ENCODE measurements at places on chromosomes 16 and 17.
A peak's percentile ranks its signal among the peaks of the same experiment; 100 is the strongest.

DNA sequence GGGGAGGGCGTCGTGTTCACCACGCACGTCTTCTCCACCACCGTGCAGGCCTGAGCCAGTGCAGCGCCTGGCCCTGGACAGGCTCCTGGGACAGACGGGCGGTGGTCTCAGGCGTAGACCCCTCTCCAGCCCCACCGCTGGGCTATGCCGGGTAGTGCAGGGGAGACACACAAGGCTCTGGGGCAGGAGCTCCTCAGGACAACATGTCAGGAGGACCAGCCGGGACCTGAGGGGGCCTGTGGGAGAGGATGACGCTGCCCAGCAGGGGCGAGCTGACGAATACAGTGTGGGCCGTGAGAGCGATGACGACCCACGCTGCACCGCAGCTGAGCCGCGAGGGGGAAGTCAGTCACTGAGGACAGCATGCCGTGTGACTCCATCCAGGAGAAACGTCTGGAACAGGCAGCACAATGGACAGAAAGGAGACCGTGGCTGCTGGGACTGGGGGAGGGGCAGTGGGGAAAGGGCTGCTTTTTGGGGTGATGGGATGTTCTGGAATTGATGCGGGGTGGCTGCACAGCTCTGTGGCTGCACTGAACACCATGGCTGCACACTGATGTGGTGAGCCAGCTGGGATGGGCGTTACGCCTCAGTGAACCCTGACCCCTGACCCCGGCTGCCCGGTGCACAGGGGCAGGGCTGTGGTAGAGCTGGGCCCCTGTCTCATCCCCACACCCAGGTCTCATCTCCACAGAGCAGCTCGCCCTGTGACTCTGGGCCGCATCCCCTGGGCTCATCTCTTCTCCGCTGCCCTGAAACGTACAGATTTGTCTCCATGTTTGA, 20.2 kb downstream of the DNASE1 start:
- no peak for ATAC-seq

DNA sequence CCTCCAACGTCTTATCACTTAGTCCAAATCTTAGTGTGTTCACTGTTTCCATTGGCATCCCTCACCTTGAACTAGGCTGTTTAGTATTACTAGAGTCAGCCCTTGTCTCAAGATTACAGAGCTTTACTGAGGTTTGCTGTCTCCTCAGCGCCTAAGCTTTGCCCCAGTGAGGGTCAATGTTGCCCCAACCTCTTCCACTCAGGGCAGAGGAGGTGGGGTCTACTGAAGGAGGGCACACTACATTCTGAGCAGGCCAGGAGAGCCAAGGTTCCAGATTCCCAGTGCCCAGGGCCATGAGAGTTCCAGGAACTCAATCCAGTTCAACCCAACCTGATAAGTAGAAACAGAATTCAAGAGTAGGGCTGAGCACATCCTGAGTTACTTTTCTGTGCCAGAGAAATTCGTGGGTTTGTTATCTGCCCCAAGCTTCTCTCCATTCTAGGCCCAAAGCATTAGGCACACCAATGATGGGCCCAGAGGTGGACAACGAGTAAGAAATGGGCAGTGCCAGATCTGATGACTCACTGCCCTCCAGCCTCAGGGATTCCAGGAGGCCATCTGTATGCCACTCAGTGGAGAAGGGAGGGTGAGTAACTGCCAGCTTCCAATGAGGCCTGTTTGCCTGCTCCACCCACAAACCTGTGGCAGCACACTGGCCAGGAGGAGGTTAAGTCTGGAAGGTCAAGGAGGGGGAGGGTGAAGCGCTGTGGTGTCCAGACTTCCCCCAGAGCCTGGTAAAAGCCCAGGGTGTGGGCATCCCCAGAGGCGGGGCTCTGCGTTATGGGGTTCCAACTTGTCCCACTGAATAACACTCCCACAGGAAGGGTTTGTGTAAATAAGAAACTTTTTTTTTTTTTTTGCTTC, 8.2 kb downstream of the TUBG2 start:
- peak; percentile 54 for ATAC-seq

DNA sequence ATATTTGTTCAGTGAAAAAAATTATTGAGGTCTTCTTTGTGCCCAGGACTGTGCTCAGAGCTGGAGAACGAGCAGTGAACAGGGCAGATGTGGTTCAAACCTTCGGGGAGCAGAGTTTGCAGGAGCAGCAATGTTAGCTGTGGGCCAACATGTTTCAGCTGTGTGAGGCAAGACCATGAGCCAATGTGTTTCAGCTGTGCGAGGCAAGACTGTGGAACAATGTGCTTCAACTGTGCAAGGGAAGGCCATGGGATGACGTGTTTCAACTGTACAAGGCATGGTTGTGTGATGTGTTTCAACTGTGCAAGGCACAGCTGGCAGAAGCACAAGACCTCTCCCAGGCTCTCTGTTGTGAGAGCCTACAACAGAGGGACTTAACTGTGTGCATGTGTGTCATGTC, 35.2 kb upstream of the SDK2 start:
- no peak for ATAC-seq

GRCh38 chr17:30848021-30848420, 16.3 kb downstream of the ATAD5 start:
- ATAC-seq: no peak

- no peak for ATAC-seq
These were observed 803 bp upstream of the TLCD2 start for GRCh38 chr17:1710807-1711553.

DNA sequence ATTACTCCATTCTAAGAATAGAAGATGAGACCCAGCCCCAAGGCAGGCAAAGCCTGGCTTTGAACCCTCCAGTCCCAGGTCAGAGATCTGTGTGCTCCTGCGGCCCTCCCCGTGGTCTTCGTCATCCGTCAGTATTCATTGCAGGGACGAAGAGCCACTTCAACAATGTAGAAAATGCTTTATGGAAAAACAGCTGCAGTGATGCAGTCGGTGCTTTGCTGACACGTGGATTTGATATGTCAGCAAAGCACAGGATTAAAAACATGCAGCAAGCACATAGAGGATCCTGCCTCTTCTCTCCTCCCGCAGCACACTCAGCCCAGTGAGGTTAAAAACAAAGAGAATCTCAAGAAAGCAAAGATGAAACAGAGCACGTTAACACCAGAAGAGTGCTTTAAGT, 117.1 kb upstream of the AXIN2 start:
- ATAC-seq: no peak

DNA sequence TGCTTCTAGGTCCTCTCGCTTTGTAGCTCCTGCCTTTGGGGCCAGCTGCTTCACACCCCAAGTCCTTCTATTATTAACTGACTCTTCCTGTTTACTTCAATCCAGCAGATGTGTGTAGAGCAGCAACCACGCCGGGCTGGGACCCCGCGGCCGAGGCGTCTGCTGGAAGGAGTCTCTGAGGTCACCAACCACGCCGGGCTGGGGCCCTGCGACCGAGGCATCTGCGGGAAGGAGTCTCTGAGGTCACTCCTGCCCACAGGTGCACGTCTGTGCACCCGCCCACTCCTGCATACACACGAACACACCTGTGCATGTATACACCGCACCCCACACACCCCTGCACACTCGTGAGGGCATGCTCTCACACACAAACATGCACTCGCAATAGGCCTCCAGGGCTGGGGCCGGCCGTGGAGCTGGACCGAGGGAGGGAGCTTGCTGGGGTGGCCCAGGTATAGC, 7.8 kb upstream of the TEX19 start:
- ATAC-seq: no peak

- peak; percentile 58 for ATAC-seq
These were observed 712 bp upstream of the SPECC1 start for GRCh38 chr17:20008242-20009051.

DNA sequence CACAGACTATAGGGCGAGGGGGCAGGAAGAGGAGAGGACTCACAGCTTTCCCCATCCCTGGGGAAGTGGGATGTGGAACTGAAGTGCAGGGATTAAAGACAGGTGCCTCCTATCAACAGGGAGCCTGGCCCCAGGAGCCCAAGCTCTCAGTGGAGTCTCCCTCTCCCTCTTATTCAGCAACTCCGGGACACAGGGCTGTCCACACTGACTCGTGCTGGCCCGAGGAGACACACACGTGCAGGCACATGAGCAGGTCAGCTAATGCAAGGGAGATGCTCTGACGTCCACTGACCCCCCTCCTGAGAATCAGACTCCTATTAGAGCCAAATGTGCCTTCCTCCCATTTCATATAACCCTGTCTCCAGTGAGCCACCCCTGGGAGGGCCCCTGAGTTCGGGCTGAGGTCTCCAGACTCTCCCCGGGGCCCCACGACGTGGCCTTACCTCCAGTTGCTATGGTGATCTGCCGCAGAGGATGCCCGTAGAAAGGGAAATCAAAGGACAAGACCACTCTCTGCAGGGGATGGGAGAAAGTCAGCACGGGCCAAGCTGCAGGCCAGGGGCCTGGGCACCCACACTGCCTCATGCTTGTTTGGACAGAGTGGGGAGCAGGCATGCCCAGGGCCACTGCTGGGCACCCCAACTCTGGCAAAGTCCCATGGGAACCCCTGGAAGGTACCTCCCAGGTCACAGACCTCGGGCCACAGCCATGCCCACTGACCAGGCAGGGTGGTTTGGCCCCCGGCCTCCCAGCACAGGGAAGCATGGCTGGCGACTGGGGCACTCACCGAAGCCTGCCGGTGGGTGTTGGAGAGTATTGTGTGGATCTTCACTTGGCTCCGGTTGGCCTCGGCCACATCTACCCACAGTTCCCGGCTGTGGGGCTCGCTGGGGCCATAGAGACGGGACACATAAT, 42.7 kb downstream of the PLXDC1 start:
- ATAC-seq: no peak

DNA sequence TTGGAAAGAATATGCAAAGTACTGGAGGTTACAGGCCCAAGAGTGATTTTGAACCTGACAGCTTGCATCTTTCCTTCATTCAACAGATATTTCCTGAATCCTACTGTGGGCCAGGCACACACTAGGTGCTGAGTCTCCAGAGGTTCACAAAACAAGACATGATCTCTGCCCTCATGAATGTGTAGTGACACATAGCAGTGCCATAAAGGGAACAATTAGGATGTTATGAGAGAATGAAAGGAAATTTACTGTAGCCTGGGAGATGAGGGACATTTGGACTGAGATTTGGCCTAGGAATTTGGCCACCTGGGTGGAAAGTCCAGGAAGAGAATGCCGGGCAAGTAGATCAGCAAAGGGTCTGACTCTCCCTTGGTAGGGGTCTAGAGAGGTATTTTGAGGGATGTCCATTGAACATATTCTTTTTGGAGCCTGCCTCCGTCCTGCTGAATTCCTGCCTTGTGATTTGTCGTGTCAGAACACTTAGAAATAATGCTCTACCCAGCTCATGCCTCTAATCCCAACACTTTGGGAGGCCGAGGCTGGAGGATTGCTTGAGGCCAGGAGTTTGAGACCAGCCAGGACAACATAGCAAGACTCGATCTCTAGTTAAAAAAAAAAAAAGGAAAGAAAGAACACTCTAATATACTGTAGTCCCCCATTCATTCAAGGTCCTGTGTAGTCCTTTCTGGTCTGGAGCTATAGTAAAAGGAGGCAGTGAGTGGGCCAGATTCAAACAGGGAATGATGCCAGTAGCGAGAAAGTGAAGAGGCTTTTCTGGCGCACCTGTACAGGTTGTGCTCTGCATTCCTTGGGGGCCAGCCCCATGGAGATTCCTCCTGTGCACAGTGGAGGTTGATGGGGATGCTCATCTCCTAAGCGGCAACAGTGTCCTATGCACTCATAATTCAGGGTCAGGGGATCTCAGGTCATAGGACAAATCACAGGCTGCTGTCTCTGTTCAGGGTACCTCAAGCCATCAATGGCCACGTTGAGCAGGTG, 90.6 kb upstream of the CLEC18A start:
- ATAC-seq: no peak

- ATAC-seq: peak; percentile 90
These were observed at the start of gene FZD2 for GRCh38 chr17:44556832-44557606. Gene FZD2 (plus strand): TSS chr17:44557484. CDS start chr17:44557689, 205 bp downstream.

- no peak for ATAC-seq
These were observed at the start of gene NOS2 for GRCh38 chr17:27800522-27800921. Gene NOS2 (minus strand): TSS chr17:27800529. CDS start chr17:27798809, 1,720 bp downstream.

DNA sequence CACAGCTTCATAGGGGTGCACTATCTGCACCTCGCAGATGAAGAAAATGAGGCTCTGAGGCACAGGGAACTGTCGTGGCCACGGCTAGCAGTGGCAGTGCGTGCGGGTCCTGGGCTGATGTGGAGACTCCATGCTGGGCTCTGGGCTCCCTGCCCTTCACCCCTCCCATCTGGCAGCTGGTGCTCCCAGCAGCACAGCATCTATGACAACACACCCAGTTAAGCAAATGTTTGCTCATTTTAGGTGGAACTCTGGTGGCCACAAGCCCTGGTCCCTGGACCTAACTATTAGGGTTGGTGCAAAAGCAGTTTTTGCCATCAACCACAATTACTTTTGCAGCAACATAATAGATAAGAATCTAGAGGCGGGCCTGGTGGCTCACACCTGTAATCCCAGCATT, 30.9 kb downstream of the IFT140 start:
- no peak for ATAC-seq

DNA sequence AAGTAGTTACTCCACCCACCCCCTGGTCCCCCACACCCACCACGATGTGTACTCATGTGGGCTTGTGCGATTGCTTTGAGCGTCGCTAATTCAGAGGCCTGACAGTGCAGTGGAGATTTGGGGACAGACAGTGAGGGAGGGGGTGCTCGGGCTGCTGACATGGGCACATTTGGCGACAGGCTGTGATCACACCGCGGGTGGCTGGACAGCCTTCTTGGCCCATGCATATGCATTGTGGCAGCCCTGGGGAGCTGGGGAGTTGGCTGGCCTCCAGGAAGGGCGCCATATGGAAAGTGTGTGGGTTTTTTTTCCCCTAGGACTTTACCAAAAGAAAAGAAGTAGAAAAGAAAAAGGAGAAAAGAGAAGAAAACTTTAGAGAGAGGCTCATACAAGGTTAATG, 275.5 kb upstream of the N4BP1 start:
- no peak for ATAC-seq

DNA sequence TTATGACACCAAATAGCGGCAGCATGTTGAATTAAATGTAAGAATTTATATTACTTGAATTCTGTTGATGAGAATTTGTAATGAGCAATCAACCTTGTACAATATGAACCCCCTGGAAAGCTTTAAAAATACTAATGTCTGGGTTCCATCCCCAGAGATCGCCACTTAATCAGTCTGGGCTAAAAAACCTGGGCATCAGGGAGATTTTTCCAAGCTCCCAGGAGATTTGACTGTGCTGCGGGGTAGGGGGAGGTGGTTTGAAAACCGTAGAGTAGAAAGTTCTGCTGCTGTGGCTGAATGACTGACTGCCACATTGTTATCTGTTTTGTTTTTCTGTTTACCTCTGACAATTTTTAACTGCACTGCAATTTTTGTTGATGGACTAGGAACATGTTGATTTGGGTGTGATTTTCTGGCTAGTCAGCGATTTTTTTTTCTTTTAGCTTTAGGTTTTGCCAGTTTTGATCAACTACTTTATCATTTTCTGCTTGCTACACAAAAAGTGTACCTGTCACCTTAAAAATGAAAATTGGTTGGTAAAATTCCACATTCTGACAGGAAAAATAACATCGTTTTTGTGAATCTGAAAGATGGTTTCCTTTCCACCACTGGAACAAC, 79.3 kb downstream of the PCTP start:
- ATAC-seq: no peak

DNA sequence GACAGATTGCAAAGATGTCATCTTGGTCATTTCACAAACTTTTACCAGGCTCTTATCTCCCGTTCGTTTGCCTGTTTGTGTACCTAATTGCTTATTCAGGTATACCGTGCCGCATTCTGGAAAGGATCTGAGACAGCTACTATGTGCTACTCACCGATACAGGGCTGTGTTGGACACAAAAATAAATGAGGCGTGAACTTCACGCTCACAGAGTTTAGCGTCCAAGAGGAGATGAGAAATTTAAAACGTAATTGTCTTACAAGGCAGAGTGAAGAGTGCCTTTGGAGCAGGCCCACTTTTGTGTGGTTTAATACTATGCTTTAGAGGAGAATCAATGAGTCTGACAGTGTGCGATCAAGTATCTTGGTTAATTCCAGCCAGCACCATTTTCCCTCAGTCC, 26.7 kb downstream of the MAF start:
- ATAC-seq: no peak

GRCh38 chr16:55083052-55083451, 152.4 kb downstream of the IRX5 start:
- no peak for ATAC-seq
